ENCODE measurements at places on chromosomes 2 and 18.

- peak; percentile 42 for DNase-seq
Measured at GRCh38 chr2:202941771-202942170, 29.7 kb downstream of the CARF start.

DNA sequence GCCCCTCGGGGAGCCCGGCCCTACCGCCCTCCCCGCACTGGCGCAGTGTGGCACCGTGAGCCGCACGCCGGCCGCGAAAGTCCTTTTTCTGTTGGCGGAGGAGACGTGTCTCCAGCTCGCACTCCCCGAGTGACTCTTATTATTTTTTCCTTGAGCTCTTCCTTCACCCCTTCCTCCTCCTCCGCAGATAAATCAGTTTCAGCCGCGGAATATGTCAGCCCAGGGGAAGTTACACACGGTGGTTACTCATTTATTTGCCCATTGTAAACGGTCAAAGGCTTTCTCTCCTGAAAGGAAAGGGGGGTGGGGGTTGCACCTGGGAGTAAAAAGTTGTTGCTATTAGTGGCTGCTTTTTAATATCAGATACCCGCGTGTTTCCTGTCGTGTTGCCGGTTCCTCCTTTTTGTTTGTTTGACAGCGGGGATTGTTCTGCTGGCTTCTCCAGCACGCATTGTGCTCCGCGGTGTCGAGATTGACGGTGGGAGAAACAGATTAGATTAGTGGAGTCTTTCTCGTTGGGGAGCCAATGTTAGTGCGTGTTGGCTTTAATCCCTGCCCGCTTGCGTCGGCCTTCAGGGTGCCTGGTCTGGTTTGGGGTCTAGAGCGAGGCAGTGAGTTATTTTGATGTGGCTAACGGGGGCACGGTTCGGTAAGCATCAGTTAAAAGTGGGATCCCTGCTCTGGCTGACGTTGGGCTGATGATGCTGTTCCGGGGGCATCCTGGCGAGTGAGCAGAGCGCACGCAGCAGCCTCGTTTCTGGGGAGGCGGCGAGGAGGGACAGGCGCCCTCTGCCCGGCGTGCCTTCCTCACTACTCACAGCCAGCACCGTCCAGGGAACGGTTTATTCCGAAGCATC, 1.6 kb downstream of the CRIM1 start:
- DNase-seq = peak; percentile 63

DNA sequence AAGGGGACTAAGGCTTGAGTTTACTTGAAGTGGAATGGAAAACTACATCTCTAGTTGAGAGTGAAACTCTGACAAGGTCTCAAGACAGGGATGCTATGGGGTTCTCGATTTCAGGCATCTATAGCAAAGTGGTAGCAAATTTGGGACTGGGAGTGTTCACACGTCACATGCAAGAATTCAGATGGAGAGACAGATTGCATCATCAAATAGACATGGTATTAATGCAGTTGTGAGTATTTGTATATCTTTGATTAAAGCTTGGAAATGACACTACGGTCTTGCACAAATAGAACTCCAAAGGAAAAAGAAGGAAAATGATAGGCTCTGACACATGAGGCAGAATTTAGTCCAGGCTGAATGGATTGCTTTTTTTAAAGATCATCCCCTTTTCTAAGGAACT, 1061.6 kb upstream of the FANCL start:
- no peak for DNase-seq

DNA sequence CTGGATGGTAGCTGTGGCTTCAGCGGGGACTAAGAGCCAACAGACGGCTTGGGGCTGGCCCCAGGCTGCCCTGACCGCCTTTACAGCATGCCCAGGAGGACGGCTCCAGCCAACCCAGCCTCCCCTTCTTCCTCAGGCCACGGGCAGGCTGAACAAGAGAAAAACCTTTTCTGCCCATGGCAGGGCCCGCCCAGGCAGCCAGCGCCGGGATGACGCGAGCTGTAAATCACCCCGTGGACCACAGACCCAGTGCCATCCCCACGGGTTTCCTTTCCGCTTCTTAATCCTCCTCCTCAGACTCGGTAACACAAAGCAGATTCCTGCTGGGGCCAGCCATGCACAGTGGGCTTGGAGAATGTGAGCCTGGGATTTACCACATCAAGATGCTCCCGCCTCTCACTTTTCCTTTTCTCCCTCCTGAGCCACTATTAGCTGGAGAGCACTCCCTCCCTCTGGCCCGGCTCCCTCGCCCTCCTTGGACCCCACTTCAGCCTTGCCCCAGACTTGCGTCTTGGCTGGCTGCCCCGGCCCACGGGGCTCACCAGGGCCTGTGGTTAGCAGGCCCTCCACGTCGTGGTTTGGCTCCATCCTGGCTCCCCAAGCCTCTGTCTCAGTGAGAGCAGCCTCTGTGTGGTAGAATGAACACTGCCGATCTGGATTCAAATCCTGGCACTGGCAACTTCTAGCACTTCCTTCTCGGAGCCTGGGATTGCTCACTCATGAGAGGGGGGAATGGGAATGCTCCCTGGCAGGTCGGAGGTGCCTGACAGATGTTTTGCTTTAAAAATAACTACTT, 31.4 kb downstream of the ATOH8 start:
- peak; percentile 96 for DNase-seq

DNA sequence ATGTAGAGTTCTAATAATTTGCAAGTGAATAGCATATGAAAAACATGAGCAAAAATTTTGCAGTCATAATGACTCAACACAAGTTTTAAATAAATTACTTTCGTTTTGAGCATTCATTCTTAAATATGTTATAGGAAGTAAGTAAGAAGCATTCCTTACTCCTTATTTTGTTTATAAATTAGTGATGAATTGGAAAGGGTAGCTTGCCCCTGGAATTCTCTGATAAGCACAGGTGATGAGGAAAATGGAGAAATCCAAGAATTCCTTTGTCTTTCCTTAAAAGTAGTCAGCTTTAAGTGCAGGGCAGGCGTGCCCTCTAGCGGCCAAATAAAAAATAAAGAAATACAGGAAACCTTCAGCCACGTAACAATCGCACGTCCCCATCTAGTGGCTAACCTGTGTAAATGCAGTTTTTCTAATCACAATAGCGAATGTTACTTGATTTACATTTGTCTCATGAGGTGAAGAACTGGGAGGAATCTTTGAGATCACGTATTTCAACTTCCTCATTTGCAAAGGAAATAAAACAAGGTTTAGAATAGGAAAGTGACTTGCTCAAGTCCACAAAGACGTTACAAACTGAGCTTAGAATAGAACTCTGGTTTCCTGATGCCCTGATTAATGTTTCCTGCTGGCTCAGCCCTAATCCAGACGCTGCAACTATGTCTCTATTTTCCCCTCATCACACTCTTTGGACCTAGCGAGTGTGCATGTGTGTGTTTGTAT, 47.2 kb upstream of the ZNG1B start:
- peak; percentile 79 for DNase-seq

DNA sequence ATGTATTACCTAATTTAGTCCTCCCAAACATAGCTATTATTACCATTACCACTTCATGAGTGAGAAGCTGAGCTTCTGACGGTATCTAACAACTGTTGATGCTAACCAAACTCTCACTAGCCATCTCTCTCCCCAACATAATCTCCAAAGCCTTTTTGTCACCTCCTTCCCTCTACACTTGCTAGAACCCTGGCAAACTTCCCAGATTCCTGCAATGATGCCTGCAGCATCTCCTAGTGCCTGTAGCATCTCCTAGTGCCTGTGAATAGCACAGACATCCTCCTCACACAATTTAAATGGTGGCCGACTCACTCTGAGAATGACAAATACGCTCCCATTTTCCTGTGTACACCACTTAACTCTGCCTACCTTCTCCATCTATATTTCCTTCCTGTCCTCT, 126.7 kb downstream of the STK39 start:
- DNase-seq = no peak

DNA sequence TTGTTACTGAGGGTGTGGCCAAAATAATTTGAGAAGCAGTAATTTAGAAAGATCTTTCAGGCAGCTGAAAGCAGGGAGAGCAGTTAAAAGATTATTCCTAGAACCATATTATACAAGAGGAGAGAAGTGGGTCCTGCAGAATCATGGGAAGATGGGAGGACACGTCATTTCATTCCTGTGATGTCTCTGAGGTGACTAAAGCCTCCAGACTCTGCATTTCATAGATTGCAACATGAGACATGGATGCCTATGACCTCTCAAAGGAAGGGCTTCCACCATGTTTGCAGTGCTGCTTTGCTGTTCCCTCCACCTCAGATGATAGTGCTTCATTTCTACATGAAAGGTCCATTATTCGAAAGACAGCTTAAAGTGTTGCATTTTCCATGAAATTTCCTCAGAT, 788.4 kb downstream of the TSN start:
- DNase-seq = peak; percentile 62

- no peak for DNase-seq
Measured at GRCh38 chr2:169071455-169071854, 2.1 kb downstream of the DHRS9 start.

- DNase-seq = peak; percentile 82
Measured at GRCh38 chr2:23009545-23010149, 375.3 kb upstream of the KLHL29 start.
